ENCODE measurements at places on chromosomes 4 and X.

DNA sequence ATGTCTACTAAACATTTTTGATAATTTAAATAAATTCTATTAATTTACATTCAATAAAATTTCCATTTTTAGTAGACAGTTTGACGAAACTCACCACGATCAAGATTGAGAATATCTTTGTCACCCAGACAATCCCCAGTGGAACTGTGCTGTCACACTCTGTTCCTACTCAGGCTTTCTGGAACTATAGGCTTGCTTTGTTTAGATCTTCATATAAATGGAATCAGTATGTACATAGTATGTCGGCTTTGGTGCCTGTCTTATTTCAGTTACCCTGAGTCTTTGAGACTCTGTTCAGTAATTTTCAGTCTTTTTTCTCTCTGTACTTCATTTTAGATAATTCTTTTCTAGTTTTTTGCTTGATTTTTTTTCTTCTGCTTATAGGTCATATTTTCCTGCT is 163.5 kb upstream of the EMCN start:
- no peak for DNase-seq

- no peak for DNase-seq
Measured at GRCh38 chrX:44183329-44183728, 160.1 kb downstream of the EFHC2 start.

DNA sequence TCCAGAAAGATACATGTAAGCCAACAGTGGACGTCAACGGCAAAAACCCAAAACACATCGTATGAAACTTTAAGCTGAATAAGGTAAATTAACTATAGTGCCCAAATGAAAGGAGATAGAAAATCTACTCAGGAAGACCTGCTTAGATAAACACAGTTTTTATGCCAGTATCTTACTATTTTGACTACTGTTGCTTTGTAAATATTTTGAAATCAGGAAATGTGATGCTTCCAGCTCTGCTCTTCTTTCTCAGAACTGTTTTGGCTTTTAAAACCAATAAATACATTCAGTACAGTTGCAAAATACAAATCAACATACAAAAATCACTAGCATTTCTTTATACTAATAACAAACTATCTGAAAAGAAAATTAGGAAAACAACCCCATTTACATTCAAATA is 83.8 kb downstream of the SMARCA5 start:
- DNase-seq, result no peak

GRCh38 chr4:41678086-41678816 is 70.3 kb downstream of the PHOX2B start:
- DNase-seq, result no peak

DNA sequence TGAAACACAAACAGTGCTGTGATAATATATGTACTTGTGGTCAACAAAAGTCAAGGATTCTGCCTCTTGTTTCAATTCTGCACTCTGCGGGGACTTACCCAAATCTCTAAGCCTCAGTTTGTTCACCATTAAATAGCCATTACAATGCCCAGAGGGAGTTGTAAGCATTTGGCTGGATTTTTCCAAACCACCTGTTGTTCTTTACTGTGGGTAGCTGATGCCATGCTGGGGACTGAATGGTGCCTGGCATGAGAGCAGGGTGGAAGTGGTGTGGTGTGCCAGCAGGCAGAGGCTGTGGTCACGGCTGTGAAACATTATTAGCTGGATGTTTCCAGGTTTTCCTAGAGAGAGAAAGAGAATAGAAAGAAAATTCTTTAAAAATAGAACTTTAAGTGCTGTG is 60.7 kb upstream of the PAK3 start:
- no peak for DNase-seq

GRCh38 chr4:142191901-142192300 is 555.5 kb downstream of the IL15 start:
- no peak for DNase-seq

Measured in hypothalamus (tissue), 51 donors.